Germinal center (tissue), 1 donor: ENCODE measurements at places on chromosomes 3 and 15.

DNA sequence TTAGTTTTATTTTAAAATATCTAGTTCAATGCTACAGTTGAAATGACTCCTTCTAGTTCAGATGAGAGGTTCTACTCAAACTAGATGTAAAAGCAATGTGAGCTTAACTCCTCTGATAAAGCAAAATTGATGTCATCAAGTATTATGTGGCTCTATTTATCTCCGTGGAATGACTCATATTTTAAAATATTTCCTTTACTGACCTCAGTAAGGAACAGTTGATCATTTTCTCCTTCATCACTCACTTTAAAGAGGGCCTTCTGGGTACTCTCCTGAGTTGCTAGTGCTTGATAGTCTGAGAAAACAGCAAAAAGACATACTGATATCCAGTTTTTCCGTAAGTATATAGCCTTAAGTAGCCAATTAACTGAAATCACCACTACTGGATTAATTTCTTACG is 1099.3 kb downstream of the ROBO2 start:
- DNase-seq = no peak

- no peak for DNase-seq
Measured at GRCh38 chr15:58608129-58608590, 141.3 kb downstream of the ADAM10 start.

DNA sequence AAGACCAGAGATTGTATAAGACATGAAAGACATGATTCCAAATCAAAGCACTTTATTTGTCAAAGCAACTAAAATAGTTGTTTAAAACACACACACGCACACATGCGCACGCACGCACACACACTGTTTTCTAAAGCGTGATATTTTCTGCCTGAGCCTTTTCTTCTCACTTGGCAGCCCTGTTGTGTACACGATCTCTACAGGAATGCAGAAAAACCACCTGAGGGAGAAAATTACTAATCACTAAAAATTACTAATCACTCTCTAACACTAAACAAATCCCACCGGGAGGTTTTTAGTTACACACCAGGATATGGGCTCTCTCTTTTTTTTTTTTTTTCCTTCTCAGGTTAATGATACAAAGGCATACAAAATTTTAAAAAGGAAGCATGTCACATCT is 160.1 kb upstream of the ATP11B start:
- DNase-seq = no peak

DNA sequence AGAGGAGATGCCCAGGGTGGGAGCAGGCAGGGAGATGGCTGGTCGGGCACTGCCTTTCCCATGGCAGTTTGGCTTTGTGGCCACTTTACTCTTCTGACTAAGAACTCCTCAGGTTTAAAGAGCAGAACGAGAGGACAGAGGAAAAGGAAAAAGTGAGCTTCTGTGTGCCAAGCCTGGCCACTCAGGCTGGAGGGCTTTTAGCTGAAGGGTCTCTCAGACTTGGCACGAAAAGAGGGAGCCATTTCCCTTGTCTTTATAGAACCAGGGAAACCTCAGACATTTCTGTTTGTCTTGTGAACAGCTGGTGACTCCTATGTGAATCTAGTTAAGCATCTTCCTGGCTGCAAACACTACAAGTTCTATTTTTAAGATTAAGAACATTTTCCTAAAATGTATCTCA is 23.3 kb upstream of the PSMD6 start:
- no peak for DNase-seq

- DNase-seq = no peak
Measured at GRCh38 chr3:151318313-151318712, 1.7 kb upstream of the GPR87 start.

- DNase-seq = no peak
Measured at GRCh38 chr15:69595009-69595791, 142.6 kb downstream of the RPLP1 start.

GRCh38 chr15:29324746-29325145 is 55.1 kb upstream of the NSMCE3 start:
- no peak for DNase-seq

DNA sequence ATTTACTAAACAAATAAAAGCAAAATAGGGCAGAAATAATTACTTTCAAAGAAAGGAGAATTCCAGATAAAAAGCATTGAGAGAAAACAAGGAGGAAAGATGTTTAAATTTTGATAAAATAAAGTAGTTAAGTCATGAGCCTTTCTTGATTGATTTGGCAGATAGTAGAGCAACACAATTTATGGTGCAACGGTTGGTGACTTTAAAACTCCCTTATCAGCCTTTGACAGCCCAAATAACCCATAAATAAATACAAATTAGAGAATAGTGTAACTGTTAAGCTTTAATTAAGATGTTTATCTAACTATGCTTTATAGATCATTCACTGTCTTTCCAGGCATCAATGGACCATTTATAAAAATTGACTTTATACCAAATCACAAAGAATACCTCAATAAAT is 54.0 kb upstream of the EIF1B start:
- DNase-seq = no peak

- no peak for DNase-seq
Measured at GRCh38 chr3:151387842-151388241, 3.3 kb upstream of the P2RY12 start.

GRCh38 chr3:184500344-184500923 is 61.2 kb upstream of the EPHB3 start:
- DNase-seq = no peak

DNA sequence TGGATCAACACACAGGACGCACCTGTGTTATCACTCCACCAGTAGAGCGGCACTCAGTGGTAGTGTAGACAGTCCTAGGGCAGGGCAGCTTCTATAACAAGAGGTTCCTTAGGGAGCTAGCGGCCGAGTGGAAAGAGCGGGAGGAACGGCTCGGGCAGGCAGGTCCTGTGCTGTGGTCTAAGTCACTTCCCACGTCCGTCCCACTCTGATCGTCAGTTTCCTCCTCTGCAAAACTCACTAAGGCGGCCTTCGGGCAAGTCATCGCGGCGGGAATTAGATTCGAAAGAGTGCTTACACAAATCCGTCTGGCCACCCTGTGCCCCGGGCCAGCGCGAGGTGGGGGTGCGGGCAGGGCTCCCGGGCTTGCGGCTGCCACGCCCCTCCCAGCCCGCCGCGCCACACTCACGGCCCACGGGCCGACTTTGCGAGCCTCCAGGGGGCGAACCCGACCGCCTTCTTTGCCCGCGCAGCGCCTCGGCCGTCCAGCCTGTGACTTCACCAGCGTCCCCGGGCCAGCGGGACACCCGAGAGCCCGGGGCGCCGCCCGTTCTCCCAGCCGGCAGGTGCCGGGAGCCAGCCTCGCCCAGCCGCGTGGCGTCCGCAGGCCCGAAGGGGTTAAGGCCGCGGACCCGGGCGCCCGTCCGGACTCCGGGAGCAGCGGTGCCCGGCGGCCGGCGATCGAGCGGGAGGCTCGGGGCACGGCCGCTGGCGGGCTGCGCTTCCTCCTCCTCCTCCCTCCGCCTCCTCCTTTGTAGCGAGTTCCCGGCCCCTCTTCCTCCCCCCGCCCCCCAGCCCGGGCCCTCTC is 416 bp upstream of the CORO2B start:
- DNase-seq = peak; percentile 51

DNA sequence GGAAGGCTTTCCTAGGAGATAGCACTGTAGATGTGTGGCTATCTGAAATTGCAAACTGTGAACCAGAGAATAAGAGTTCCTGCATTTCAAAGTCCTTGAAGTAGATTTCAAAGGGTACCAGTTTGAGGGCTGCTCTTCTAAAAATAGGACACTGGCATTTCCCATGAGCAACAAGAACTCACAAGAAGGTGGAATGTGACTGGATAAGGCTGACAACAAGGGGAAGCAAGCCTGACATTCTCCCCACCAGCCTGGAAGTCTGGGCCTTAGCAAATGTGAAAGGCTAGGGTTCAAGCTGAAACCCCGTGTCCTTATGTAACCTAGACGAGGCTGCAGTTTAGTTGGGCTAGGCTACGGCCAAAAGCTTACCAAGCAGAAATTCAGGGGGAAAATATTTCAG is 18.7 kb upstream of the TJP1 start:
- DNase-seq = no peak

GRCh38 chr15:56871185-56871584 is 47.3 kb upstream of the TCF12 start:
- no peak for DNase-seq

GRCh38 chr15:92636401-92636907 is 19.1 kb downstream of the FAM174B start:
- no peak for DNase-seq

- DNase-seq = peak; percentile 68
Measured at GRCh38 chr15:43808960-43809678, 8.7 kb downstream of the HYPK start.

GRCh38 chr3:94062513-94063404 is at the start of the genes DHFR2 and NSUN3:
TSS of gene DHFR2 (minus strand) at chr3:94062916. CDS start at chr3:94061511, 1,405 bp downstream.
TSS of gene NSUN3 (plus strand) at chr3:94063061. CDS start at chr3:94063127, 66 bp downstream.
- peak; percentile 82 for DNase-seq

GRCh38 chr3:171782617-171783016 is 27.7 kb downstream of the PLD1 start:
- DNase-seq = no peak

DNA sequence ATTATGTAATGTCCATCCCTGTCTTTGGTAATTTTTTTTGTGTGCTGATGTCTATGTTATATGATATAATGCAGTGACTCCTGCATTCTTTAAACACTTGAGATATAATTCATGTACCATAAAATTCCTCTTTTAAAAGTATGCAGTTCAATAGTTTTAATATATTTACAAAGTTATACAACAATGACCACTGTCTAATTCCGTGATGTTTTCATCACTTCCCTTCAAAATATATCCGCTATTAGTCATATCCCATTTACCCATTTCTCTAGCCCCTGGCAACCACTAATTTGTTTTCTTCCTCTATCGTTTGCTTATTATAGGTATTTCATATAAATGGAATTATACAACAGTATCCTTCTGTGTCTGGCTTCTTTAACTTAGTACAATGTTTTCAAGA is 64.9 kb upstream of the SUCLG2 start:
- no peak for DNase-seq

- DNase-seq = no peak
Measured at GRCh38 chr3:142459096-142459495, 11.3 kb upstream of the XRN1 start.

- no peak for DNase-seq
Measured at GRCh38 chr3:76900596-76900995, 139.3 kb upstream of the ROBO2 start.

GRCh38 chr3:120652896-120653545 is 29.0 kb downstream of the HGD start:
- no peak for DNase-seq

GRCh38 chr15:79858469-79858868 is 38.3 kb downstream of the MTHFS start:
- DNase-seq = no peak

- DNase-seq = no peak
Measured at GRCh38 chr3:98784666-98785600, 21.8 kb downstream of the ST3GAL6 start.

DNA sequence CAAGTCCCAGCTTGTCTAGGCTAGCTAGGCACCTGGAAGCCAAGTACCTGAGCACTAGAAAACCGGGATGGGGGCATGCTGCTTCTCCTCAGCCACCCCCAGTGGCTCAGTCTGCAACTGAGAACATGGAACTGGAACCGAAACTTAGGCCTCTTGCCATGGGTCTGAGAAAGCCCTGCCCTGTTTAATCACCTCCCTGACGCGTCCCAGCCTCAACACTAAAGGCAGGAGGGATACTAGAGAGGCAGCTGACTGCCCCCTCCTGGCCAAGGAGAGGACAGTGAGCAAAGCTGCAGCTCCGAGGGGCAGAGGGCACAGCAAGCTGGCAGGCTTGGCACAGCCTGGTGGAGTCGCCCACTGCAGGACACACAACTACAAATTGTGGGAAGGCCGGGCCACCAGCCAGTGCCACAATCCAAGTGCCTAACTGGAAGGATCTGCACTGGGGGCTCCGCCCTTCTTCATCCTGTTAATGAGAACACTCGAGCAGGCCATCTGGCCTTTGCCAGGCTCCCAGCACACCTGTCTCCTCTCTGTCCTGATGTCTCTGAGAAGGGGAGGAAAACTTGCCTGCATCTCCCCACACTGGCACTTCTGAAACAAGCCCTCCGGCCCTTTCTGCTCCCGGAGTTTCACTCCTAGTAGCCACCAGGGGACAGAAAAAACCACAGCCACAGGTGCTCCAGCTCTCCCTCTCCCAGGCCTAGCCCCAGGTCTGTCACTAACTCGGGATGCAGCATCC is 53.7 kb downstream of the BDH1 start:
- peak; percentile 74 for DNase-seq

GRCh38 chr3:57256844-57257243 is 29.3 kb downstream of the APPL1 start:
- DNase-seq = no peak

DNA sequence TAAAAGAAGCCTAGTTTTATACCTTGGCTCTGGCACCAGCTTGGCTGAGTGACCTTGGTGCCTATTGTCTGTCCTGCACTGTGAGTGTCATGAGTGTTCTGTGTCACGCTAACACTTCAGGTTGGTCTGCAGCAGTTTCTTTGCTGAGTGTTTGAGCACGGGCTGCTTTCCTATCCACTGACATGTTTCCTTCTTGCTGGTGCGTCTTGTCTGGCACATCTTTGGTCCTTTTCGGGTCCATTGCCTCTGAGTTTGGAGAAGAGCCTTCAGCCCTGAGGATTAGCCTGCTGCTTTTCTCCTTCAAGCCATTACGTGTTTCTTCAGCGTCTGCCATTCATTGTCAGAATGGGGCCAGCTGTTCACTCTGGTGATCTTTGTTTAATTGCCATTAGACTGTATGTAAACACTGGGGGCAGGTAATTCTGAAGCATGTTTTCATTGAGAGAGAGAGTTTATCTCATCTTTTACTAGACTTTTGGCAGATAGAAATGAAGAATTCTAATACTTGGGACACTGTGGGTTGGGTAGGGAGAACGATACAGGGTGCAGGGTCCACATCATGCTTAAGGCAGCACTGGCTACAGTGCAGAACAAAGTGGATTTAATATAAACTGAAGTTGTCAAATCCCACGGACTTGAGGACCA is 55.5 kb downstream of the LRRC28 start:
- no peak for DNase-seq

DNA sequence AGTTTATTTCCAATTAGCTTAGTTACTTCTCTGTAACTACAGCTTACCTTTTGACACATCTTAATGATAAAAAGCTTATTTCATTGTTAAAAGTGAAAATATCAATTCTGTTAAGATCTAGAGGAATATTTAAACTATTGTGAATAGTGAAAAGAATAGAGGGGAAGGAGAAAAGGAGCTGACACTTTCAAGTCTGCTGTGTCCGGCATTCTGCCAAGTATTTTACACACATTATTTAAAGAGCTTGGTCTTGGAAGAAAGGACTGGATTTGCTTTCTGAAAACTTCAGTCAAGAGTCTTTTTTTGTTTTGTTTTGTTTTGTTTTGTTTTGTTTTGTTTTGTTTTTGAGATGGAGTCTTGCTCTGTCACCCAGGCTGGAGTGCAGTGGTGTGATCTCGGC is 34.8 kb downstream of the CCDC80 start:
- DNase-seq = no peak

- DNase-seq = no peak
Measured at GRCh38 chr3:129972301-129972700, 2.2 kb upstream of the TRH start.

DNA sequence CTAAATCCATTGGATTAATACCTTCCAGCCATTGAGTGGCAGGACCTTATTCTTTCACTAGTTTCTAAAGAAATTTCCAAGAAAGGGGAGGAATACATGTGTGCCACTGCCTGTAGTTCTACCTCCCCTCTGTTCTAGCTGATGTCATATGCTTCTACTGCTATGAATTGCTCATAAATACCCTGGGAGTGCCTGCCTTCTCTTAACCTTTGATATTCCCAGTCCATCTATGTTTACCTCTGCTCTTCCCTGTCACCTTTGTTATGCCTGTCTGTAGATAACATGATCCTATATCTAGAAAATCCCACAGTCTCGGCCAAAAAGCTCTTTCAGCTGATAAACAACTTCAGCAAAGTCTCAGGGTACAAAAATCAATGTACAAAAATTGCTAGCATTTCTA is 486.9 kb upstream of the ARRDC4 start:
- no peak for DNase-seq
